Kidney epithelial cell (primary cell): ENCODE measurements at places on chromosomes 1 and 21. TPM values are rescaled to one million over a fixed set of nuclear protein-coding genes. Genes with fewer than 3 reads are reported as not detected.

DNA sequence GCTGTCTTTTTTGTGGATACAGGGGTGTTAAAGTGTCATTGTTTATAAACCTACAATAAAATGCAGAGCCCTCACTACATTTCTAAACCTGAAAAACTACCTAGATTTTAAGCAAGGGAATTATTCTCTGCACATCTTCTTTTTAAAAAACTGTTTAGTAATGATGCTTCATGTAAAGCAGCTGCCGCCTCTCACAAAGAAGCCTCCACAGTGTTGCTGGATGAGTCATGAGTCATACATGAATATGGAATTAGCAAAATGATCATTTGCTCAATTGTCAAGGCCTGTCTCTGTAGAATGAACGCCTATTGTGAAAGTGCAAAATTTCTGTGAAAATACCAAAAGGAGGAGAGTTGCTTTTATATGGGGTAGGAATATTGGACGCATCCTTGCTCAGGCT, 259.5 kb upstream of the CHRM3 start:
- no peak for DNase-seq

- no peak for DNase-seq
These were observed 27.1 kb downstream of the IPP start for GRCh38 chr1:45723248-45723930.

DNA sequence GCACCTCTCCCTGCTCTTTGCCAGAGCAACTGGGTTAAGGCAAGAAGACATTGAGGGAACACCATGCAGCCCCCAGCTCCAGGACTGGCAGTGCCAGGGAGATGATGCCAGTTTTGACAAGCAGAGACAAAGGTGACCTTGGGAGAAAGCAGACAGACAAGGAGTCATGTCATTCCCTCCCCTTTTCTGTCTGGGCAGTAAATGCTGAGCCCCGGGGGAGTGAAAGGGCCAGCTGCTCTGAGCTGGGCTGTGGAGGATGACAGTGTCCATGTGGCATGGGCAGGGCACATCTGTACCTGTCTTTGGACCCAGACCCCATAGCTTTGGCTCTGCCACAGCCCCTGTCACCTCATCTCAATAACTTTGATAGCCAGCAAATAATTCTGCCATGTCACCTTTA, 24.2 kb downstream of the PLEKHA6 start:
- no peak for DNase-seq

Gene SYPL2
- total RNA-seq = 0.14 and 1.2 TPM in 2 replicates

DNA sequence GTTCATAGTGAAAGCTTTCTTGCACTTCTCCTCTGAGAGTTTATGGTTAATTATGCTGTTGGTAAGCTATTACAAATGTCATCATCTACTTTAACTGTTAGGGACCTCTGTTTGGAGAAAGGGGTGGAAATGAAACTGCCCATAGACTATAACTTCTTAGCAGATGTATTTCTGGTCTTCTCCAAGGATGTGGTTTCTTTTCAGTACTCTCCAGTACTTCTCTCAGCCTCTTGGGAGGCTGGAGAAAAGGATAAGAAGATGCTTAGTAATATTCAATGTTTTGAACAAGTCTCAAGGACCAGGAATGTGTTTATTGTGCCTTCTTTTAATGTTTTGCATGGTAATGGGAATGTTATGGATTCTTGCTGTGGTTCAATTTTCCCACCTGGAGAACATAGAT, 60.4 kb downstream of the LAMC2 start:
- DNase-seq = no peak

- no peak for DNase-seq
These were observed 42.8 kb upstream of the MARK1 start for GRCh38 chr1:220485131-220485530.

GRCh38 chr1:209042413-209042812, 541.1 kb upstream of the CAMK1G start:
- no peak for DNase-seq

DNA sequence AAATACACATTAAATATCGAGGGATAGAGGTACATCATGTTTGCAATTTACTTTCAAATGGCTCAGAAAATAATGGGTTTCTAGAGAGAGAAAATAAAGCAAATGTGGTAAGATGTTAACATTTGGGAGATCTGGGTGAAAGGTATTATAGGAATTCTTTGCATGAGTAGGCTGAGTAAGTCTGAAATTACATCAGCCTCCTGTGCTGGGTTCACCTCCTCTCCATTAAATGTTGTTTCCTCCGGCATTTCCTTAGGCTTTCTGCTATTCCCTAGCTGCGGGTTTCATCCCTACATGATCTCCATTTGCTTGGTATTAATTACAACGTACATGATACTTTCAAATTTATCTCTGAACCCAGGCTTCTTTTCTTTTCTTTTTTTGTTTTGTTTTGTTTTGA, 31.6 kb downstream of the ZMYND12 start:
- no peak for DNase-seq

GRCh38 chr1:118954301-118954905, 33.7 kb downstream of the TBX15 start:
- DNase-seq = no peak

GRCh38 chr1:218686258-218686657, 341.1 kb downstream of the TGFB2 start:
- no peak for DNase-seq

Gene EVA1B
- 138 and 139 TPM in 2 replicates for total RNA-seq

GRCh38 chr1:44296086-44296485, 59.0 kb downstream of the ERI3 start:
- no peak for DNase-seq

GRCh38 chr1:56068908-56069307, 510.5 kb downstream of the PLPP3 start:
- no peak for DNase-seq

Gene RNU1-3
- under 0.01 TPM in 2 replicates for total RNA-seq

DNA sequence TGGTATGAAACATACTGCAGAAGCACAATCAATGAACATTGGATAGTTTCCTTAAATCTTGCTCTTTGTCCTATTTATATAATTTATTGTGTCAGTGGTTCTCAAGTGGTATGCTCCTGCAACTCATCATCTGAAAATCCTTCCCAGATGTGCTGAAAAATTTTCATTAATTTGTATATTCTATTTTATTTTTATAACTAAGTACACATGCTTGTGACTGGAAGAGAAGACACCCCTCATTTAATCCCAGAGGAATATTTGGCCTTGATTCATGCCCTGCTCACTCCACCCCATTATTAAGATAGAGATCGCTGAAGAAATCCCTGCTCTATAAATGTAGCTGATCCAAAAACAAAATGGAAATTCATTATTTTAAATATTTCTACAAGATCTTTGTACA, 870.5 kb upstream of the CXADR start:
- DNase-seq = no peak

Gene SLC30A10
- total RNA-seq = not detected in 2 replicates

GRCh38 chr1:89608984-89609725, 23.8 kb upstream of the LRRC8C start:
- no peak for DNase-seq

Gene C8B
- total RNA-seq = not detected in 2 replicates

Gene SPRR3
- total RNA-seq = 1.1 TPM in 1 of 2 replicates, not detected in the other

DNA sequence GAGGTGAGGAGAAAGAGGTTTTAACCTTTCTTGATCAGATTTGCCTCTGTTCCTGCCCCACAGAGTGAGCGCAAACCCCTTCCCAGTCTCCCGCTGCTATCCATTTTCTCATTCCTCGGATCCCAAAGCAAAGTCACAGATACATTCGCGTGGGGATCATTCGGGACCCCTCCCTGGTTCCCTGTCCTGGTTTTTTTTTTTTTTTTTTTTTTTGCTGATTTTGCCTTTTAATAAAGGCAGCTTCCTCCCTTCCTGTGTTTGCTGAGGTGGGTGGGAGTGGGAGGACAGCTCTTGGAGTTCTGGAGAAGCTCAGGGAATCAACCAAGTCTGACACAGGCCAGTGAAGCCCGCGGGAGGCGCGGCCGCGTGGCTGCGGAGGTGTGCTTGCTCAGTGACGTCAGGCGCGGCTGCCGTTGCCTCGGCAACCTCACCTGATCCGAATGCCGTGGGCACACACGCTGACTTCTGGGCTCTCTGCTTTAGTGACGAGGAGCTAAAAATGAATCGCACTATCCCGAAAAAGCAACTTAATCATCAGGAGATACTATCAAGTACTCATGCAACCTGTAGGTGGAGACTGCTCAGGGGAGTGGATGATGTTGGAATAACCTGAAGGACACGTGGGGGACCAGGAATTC, 106.4 kb downstream of the TBX19 start:
- peak; percentile 37 for DNase-seq

- DNase-seq = no peak
These were observed 512.2 kb downstream of the NPHP4 start for GRCh38 chr1:5479876-5480646.

GRCh38 chr1:166182281-166182680, 15.5 kb upstream of the FAM78B start:
- DNase-seq = no peak

GRCh38 chr1:176904057-176904751, 260.3 kb downstream of the ASTN1 start:
- no peak for DNase-seq

Gene ARTN
- total RNA-seq = 3.9 and 4.7 TPM in 2 replicates

DNA sequence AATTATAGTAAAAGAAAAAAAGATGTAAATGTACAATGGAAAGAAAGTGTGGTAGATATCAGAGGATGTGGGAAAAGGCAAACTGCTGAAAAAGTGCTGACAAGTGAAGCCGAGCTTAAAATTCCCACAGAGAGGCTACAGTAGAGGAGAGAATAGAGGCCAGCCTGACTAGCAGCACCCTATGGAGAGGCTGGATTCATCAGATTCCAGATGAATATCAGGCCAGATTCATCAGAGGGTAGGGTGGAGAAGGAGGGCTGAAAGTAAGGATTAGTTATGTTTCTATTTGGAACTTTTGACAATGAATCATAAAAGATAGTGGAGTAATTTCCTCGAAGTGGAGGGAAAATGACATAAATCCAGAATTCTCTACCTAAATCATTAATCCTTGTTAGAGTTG, 60.4 kb upstream of the NEK7 start:
- DNase-seq = no peak

- DNase-seq = no peak
These were observed 369.4 kb upstream of the B3GALT2 start for GRCh38 chr1:193555662-193556441.

GRCh38 chr1:53135735-53136114, 6.7 kb downstream of the SLC1A7 start:
- DNase-seq = peak; percentile 57

GRCh38 chr21:38507374-38507942, 9.2 kb upstream of the ERG start:
- no peak for DNase-seq

Gene COL11A1
- total RNA-seq = 0.38 and 0.48 TPM in 2 replicates

DNA sequence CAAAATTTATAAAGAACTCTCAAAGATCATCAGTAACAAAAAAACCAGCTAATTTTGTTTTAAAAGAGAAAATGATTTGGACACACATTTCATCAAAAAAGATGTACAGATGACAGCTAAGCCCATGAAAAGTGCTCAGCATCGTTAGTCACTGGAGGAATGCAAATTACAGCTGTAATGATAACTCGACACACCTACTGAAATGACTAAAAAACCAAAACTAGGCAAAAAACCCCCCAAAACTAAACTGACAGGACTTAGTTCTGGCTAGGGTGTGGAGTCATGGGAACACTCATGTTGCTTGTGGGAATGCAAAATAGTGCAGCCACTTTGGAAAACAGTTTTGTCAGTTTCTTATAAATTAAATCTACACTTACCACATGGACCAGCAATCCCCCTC, 59.5 kb downstream of the CNIH3 start:
- no peak for DNase-seq

DNA sequence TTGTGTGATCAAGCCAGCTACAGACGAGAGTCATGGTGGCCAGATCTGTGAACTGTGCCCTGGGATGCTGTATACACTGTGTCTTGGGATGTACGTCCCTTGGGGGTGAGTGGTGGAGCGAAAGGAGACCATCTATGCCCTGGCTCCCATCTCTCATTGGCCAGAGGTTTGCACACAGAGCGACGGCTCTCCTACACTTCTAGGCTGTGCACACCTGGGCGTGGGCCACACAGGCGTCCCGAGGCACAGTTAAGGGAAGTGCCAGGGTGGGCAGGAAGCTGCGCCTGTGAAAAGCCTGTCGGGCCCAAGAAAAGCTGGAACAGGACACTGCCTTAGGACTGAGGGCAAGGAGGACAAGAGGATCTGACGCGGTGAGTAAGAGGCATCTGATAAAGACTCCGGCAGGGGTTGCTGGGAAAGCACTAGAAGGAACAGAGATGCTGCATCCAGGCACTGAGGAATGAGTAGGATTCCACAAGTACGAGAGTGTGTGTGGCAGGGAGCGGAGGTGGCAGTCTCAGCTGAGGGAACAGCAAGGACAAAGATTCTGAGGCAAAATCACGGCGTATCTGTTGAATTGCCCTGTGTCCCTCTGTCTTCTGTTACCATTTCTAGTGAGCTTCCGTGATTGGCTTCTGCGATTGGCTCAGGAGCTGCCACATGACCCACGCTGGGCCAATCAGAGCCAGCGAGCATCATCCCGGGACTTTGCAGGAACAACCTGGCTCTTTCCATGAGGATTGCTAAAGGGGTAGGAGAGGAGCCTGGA, 67.9 kb upstream of the ZBTB40 start:
- no peak for DNase-seq

Gene SPRR1A
- total RNA-seq = not detected in 2 replicates
